ENCODE measurements at places on chromosomes 13 and 19.

DNA sequence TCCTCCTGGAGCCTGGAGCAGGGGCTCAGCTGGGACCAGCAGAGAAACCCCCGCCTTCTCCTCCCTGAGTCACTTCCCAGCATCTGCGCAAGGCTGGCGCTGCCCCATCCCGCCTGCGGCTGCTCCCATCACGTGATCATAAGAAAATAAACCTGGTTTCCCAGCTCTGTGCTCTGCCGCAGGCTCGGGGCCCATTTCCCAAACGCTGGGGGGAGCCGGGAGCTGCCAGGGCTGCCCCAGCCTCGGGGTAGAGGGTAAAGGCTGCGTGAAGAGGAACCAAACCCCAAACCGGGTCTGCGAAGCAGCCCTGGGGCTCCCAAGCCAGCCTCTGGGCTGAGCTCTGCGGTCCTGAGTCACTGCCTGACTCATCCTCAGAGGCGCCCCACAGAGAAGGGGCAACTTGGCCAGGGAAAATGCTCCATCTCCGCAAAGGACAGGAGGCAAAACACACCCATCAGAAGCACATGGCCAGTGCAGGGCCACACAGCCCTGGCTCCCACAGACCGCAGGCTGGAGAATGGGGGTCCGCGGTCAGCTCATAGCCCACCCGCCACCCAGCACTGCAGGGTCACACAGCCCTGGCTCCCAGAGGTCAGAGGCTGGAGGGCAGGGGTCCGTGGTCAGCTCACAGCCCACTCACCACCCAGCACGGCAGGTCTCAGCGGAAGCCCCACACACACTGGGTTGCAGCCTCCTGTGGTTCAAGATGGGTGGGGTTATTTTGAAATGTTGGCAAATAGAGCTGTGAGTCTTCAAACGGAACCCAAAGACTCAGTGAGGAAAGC lies 67.1 kb downstream of the RASA3 start:
- DNase-seq, result peak; percentile 98

GRCh38 chr19:55503157-55503501 lies 14.9 kb downstream of the SSC5D start:
- no peak for DNase-seq

- no peak for DNase-seq
These were observed 22.3 kb upstream of the ZDHHC20 start for GRCh38 chr13:21481359-21481758.

GRCh38 chr19:12526542-12526941 lies 24.7 kb downstream of the ZNF564 start:
- DNase-seq, result no peak

DNA sequence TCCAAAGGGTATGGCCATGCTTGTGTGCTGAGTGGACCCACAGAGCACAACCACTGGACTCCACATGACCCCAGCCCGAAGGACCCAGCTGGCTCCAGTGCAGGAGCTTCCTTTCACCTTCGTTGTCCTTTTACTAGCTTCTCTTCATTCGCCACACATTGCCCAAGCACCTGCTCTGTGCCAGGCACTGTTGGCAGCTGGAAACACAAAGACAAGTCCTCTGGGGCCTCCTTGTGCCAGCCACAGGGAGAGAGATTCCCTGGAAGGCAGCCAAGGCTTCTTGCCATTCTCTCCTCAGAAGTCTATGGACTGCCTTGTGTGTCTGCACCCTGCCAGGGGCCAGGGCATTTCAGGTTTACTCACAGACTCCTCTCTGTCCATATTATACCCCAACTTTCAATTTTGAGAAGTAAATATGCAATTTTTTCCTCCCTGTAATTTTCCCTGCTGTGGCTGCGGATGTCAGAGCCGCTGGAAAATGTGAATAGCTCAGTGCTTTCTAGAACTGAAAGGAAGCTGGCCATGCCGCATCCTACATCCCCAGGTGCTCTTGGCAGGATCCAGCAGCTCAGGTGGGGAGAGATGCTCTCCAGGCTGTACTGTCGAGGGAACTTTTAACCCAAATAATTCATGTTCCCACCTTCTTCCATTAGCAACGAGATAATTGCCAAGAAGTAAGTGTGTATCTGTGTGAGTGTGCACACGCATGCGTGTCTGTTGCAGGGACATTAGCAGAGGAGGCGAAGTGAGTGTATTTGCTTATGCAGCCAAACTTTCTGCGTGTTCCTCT lies 57.2 kb downstream of the CHST8 start:
- no peak for DNase-seq

DNA sequence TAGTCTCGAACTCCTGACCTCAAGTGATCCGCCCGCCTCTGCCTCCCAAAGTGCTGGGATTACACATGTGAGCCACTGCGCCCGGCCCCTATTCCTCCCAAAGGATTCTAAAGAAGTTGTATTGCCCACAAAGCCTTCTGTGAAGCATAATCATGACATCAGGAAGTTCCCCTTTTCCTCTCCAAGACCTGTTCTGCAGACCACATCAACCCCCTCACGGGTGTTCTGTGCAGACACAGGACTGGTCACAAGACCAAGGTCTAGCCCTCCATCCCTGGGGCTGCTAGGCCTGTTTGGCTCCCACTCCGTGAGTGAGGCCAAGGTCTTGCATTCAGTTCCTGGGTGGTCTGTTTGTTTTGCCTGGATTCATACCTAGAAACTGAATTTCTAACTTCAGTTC lies 178.1 kb downstream of the FLT1 start:
- DNase-seq, result peak; percentile 56

- no peak for DNase-seq
These were observed 118.8 kb downstream of the NUFIP1 start for GRCh38 chr13:44870456-44870929.

DNA sequence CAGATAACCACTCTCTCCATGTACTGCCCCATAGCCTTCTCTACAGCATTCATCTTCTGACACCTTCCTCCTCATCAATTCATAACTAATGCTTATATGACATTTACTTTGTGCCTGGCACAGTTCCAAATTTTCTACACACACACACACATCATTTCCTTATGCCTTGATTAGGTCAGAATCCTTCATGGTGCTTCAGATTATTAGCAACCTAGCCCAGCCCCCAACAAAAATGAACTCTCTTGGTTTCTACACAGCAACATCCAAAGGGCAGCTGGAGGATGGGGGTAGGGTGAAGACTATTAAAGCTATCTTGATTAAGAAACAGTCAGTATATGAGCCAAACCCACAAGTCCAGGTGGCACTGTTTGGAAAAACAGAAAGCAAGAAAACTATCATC lies 3.7 kb downstream of the RUBCNL start:
- no peak for DNase-seq

DNA sequence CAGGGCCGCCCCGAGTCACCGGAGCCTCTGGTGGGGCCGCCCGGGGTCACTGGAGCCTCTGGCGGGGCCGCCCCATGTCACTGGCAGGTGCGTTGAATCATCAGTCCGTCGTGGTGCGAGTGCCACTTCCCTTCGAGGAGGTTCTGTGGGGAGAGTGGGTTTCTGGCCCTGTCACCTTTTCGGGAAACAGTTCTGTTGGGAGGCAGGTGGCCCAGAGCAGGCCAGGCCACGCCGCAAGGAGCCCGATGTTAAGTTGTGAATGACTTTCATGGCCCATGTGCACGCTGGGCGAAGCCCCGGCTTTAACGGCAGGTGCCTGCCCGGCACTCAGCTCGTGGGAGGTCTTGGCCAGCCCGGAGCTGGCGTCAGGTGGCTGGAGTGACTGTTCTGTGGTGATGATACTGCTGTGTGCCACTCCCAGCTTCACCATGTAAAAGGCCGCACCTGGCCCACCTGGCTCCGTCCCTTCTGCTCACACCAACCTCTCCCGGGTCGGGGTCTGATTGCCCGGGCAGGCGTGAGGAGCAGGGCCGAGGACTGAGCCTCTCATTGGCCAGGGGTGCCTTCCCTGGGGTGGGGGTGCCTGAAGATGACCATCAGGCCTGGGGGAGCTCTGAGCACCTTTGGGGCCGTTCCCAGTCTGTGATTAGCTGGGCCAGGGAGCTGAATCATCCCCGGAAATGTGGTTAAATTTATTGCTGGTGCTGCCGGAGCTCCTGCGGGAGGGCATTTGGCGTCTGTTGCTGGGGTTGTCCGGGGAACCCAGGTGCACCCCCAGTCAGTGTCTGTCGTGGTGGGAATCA lies 29.2 kb downstream of the CSNK1G2 start:
- DNase-seq, result no peak

DNA sequence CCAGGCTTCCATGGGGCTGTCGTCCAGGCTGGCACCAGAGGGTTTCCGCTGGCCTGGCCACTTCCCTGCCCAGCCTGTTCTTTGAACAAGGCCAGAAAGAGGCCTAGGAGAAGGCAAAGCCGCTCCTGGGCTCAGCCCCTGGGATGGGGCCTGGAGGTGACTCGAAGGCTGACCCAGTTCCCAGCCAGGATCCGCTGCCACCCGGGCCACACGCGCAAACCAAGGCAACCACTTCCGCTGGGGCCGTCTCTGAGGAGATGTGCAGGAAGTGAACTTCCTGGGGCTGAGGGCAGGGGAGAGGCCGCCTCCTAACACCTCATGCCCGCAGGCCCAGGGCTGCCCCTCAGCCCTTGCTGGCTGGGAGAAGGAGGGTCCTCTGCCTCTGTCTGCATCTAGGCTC lies 15.2 kb downstream of the PLEKHF1 start:
- peak; percentile 74 for DNase-seq

DNA sequence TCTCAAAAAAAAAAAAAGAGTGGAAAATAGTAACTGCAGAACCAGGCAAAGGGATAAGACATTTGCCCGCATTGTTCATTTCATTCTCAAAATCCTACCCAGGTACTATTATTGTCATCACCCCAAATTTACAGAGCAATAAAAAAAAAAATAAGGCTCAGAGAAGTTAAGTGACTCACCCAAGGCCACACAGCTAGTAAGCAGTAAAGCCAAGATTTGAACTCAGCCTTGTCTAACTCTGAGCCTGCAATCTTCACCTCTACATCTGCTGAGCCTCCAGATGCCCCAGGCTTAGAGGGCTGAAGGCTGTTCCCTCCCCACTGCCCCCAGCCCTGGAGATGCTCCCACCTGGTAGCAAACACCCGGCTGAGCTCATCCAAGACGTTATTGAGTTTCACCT lies 61.0 kb downstream of the UNC13A start:
- no peak for DNase-seq

- peak; percentile 84 for DNase-seq
These were observed 53.2 kb upstream of the SHKBP1 start for GRCh38 chr19:40523322-40524047.

- no peak for DNase-seq
These were observed 3.5 kb upstream of the SLITRK5 start for GRCh38 chr13:87667686-87668085.

DNA sequence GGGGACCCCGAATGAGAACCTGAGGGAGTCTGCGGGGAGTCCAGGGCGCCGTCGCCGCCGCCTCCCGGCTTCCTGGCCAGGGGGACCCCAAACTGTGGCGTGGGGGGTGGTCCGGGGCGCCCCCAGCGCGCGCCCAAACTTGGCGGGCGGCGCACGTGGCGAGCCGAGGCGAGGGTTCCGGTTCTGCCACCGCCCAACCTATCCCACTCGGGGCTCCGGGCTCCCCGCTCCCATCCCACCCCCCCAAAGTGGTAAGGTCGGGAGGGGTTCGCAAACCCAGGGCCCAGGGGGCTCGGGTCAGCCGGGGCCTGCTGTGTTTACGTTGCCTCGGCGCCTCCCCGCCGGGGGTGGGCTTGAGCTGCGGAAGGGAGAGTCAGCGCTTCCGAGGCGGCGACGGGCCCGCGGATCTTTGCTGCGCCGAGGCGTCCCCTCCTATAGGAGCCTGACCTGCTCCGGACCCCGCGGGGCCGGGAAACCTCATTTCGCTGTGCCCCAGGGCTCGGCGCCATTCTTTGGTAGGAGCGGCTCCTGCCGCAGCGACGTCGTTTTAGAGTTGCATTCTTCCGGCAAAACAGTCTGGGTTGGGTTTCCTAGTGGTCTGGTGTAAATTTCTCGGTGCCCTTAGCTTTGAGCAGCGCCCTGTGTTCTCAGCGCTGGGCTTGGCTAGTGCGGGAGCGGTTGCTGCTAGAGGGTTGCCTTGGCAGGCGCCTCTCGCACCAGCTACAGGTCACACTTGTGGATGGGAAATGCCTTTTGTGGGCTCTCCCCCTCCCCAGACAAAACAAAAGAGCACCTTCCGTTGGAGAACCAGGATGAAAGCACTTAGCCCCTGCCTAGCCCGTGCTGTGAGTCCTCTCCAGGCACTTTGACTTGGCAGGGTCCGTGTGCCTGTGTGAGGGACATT lies 1.2 kb downstream of the DAZAP1 start:
- peak; percentile 63 for DNase-seq

- no peak for DNase-seq
These were observed 2.4 kb downstream of the SMIM24 start for GRCh38 chr19:3477951-3478350.

DNA sequence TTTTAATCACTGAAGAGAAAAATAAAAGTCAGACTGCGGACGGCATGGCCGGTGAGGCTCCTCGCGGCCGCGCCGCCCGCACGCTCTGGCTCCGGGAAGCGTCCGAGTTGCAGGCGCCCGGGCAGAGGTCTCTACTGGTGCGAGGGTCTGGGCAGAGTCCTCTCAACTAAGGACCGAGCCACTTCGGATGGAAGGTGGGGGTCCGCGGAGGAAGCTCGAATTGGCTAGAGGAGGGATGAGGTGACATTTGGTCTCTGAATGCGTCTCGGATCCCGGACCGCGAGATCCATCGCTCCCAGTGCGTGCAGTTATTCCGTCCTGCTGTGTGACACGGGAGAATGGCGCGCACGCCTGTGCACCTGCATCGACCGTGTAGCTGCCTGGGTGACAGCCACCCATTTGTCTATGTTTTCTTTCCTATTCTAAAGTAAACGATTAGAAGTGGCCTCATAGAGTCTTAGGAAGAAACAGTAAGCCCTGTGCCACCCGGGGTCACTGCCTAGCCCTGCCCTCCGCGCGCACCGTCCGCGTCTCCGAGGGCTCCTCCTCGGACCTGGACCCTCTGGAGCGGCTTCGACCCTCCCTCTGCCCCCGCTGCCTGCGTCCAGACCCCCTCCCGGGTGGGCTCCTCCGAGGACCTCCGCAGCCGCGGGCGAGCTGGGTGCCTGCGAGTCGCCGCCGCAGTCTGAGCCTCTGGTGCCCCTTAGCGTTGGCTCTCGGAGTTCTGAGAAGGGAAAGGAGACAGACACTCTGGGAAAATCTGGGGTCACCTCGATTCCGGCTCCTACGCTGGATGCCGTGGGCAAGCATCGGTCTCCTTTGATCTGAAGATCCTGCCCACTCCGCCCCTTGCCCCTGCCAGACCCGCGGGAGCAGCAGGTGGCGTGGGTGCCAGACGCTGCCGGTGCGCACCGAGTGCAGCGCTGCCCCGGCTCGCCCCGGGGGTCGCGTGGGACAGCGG lies 347.4 kb downstream of the LIG4 start:
- DNase-seq, result no peak

- no peak for DNase-seq
These were observed 58.7 kb upstream of the ZNF599 start for GRCh38 chr19:34831714-34832113.

- DNase-seq, result peak; percentile 93
These were observed 807 bp downstream of the MISP3 start for GRCh38 chr19:14073261-14073924.

DNA sequence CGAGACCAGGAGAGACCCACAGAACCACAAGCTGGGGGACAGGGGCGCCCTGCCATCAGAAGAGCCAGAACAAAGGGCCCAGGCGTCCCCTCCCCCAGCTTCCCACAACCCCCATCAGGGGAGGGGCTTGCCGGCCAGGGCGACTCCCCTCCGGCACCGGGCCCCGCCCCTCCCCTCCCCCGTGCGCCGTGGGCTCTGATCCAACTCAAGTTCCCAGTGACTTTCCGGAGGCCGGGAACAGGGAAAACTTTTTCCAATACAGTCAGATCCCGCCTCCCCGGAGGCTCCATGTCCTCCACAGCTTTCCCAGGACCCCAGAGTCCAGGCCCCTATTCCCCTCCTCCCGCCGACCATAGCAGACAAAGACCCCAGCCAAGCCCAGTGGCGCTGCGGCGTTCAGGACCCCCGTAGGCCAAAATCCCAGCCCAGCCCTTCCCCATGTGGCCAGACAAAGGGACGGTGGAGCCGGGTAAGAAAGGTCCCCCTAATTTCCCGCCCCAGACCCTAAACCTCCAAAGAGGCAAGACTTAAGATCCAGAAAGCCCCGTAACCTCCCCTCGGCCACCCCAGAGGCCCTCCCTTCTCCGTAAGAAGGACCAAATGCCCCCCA lies 673 bp downstream of the TEAD2 start:
- DNase-seq, result no peak
